ENCODE measurements at places on chromosomes 2 and 18.
A peak's percentile ranks its signal among the peaks of the same experiment; 100 is the strongest.

GRCh38 chr18:50751947-50752346, 67.9 kb downstream of the MRO start:
- DNase-seq, result no peak

DNA sequence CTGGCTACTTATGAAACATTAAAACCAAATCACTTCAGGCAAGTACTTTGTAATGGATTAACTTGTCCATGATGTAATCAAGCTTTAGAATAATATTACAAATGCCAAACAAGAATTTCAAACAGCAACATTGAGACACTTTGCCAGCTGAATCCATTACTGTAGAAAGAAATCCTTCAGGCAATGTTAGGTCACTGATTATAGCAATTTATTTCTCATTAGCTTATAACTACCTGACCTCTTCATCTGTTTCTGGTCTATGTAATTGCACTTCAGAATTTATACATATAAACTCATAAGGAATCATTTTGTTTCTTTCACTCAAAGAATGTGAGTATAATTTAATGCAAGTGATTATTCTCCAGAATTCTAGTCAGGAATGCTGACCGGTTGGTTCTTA, 692.6 kb upstream of the TMEFF2 start:
- no peak for DNase-seq

- DNase-seq, result no peak
Measured at GRCh38 chr2:145572238-145572637, 1052.3 kb upstream of the ZEB2 start.

GRCh38 chr2:202861987-202862386, 9.6 kb downstream of the ICA1L start:
- no peak for DNase-seq

- no peak for DNase-seq
Measured at GRCh38 chr18:10476338-10476791, 21.9 kb downstream of the APCDD1 start.

DNA sequence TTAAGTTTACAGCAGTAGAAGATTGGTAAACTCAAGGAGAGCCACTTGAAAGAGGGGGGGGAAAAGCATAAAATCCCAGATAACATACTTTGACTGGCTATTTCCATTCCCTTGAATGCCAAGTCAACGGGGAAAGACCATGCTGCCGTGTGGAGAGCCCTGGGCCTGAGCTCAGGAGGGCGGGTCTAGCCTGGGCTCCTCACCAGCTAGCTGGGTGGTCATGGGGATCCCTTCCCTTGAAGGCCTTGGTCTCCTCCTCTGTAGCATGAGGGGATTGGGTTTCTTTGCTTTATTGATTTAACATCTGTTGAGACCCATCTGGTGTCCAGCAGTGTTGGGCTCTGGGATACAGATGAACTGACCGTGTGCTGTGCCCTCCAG, 35.0 kb downstream of the TEX51 start:
- DNase-seq, result no peak

DNA sequence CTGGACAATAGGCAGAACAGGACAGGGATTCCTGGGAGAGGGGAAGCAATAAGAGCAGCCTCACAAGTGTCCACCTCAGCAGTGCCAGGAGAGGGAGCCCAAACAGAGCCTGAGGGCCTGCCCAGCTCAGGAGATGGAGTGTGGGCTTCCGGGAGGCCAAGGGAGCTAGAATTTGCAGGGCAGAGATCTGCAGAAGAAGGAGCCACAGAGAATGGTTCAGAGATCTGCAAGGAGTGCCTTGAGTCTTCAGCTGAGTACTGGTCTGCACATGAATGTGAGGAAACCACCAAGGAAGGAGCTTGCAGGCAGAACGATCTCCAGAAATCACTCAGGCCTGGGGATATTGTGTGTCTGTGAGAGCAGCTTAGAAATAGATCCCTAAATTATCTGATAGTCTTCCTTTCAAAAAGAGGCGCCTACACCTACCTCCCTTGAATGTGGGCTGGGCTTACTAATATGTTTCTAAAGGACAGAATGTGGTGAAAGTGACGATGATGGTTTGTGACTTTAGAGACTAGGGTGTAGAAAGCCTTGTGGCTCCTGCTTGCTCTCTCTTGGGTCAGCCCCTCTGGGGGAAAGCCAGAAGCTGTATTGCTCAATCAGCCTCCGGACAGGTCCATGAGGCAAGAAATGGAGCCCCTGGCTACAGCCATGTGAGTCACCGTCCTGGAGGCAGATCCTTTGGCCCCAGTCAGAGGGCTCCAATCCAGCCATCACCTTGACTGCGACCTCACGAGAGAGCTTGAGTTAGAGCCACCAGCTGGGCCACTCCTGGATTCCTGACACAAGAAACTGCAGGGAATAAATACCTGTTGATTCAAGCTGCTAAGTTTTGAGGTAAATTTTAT, 7.6 kb upstream of the LPIN1 start:
- peak; percentile 17 for DNase-seq

DNA sequence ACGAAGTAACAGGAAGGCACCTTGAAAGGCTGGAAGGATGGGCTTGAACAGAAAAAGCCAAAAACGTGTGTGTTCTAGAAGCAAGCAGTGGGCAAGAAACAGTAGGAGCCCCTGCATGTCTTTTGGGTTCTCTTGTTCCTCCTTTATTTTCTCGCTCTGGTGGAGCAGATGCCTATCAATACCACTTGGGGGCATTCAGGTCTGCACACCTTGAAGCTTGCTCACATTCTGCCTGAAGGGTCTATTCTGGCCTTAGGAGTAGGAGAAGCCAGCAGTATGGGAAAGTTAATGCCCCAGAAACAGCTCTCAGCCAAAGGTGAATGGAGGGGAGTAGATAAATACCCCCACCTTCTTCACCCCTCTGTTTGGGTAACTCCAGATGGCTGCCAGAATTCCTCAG, 204.5 kb downstream of the TXNL1 start:
- no peak for DNase-seq

GRCh38 chr2:203808046-203808750, 59.4 kb upstream of the CTLA4 start:
- DNase-seq, result no peak

DNA sequence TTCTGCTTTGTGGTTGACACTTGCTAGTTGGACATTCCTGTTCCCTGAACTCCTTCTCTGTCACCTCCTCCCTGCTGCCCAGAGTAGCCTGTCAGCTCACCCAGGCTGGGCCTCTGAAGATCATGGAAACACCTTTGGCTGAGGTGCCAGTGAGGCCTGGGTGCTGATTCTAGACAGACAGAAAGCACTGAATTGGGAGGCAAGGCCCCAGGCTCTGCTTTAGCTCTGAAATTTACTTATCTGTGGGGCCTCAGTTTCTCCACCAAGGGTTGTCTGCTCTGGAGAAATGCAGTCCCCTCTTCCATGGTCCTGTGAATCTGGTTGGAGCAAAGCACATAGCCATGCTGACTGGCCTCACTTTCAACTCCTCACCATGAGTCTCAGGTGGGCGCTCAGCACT, 104.6 kb upstream of the SIX3 start:
- DNase-seq, result no peak

- no peak for DNase-seq
Measured at GRCh38 chr2:16325016-16325975, 340.3 kb downstream of the CYRIA start.

GRCh38 chr2:132923787-132924186, 253.8 kb upstream of the LYPD1 start:
- DNase-seq, result no peak

DNA sequence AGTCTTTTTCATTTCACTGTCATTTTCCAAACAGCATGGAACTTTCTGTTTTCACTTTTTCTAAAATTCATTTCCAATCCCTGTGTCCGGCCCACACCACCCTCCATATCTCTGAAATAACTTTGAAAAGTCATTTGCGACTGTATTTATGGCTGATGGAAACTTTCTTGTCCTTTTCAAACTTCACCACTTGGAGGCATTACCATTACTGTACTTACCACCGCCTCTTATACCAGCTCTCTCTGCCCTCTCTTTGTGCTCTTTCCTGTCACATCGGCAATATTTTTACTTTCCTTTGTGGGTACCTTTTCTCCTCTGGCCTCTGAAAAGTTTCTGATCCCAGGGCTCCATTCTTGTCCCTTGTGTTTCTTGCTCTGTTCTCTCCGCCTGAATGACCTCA, 39.5 kb upstream of the IL1RL1 start:
- no peak for DNase-seq

DNA sequence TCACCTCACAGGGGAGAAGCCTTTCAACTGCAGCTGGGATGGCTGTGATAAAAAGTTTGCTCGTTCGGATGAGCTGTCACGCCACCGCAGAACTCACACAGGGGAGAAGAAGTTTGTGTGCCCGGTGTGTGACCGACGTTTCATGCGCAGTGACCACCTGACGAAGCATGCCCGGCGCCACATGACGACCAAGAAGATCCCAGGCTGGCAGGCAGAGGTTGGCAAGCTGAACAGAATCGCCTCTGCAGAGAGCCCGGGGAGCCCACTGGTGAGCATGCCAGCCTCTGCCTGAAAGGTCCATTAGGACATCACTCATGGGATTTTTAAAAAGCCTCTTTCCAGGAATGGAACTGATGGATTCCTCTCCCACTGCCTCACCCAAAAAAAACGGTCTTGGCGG, 8.9 kb downstream of the KLF11 start:
- DNase-seq, result no peak

DNA sequence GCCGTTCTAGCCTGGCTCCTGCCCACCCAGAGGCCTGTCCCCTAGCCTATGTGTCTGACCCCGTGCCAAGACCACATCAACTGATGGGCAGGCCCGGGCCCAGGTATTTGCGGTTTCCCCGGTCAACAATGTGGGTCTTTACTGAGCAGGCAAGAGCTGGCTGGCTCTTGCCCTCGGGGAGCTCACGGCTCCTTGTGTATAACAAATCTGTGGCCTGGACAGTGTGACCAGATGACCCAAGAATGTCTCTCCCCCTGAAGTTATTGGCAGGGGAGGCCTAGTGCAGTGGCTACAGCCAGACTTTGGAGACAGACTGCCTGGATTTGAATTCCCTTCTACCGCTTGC, 179.6 kb downstream of the KLHL29 start:
- DNase-seq, result no peak

DNA sequence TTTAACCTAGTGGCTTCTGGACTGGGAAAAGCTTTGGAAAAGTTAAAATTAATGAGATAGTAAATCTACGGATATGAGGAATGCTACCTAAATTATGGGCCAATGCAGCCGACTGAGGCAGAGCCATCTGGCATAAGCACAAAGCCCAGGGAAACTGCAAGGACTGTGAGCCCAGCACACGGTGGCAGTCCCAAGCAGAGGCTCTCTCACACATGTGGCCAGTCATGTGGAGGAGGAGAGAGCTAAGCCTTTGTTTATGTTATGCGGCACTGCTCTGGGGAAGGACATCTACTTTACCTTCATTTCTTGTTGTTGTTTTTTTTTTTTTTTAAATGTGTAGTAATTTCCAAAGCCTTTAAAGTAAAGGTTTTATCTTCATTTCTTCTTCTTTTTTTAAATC, 267.0 kb downstream of the STK39 start:
- no peak for DNase-seq

GRCh38 chr2:60267122-60267521, 286.3 kb downstream of the BCL11A start:
- DNase-seq, result no peak

DNA sequence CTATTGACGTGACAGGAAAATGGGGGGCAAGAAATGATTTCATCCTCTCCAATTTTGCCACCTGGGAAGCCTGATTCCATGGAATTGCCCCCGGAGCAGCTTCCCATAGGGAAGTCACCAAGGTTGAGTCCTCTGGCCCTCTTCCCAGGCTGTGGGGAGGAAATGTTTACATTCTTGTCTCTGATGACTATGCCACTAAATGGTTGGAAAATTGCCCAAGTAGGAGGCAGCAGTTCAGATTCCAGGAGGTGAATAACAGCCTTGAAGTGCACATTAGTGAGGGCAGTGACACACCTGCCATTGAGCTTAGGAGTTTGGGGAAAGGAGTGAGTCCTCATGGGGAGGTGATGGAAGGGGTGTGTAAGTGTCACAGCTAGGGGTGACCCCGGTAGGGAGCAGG, 449.2 kb upstream of the DCC start:
- no peak for DNase-seq

- no peak for DNase-seq
Measured at GRCh38 chr2:149465873-149466272, 121.7 kb downstream of the MMADHC start.
